Body of pancreas (tissue), 4 donors: ENCODE measurements at places on chromosomes 16 and 17.

GRCh38 chr17:57413848-57414651 lies 157.7 kb downstream of the MSI2 start:
- DNase-seq, result no peak
- no peaks in the 10 kb centered on the region for H3K36me3 ChIP-seq
- H3K27me3 ChIP-seq, result no peaks in the 10 kb centered on the region
- no peak overlapping the region for H3K4me3 ChIP-seq
- no peak overlapping the region for H3K27ac ChIP-seq

DNA sequence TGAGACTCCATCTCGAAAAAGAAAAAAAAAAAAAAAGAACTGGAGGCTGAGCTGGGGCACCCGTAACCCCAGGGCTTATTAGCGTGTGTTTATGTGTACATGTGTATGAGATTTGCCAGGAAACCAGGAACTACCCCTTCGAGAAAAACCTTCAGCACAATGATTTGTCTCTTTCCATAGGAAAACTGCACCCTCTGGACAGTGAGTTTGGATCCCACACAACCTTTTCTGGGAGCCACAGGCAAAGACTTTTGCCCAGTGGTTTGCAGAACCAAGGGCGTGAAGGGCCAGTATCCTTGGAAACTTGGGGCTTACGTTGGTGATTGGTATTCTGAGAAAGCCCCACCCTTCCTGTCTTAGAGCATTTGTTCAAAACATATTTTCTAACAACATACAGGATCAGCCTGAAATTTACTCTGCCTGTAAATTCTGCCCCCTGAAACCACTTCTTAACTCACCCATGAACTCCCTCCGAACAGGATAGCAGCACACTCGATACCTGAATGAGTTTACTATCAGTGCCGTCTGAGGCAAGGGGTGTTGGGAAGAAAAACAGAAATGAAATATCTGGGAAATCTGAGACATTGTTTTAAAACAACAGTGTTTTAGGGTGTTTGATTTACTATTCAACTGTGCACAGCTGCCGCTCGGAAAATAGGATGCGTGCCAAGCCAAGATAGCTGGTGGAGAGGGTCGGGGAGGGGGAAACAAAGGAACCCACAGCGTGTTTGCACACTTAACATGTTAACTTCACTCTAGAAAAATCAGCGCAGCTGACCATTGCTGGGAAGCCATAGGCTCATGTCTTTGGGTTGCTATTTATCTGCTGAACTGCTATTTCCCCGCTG lies 40.2 kb upstream of the MAF start:
- no peak for DNase-seq
- H3K4me1 ChIP-seq, result no peaks in the 10 kb centered on the region
- H3K27me3 ChIP-seq, result no peaks in the 10 kb centered on the region
- H3K4me3 ChIP-seq, result no peak overlapping the region
- no peak overlapping the region for H3K27ac ChIP-seq

- peak overlapping the region; percentile 77 for H3K27ac ChIP-seq
- H3K4me3 ChIP-seq, result no peak overlapping the region
- no peaks in the 10 kb centered on the region for H3K27me3 ChIP-seq
- H3K36me3 ChIP-seq, result no peaks in the 10 kb centered on the region
- no peaks in the 10 kb centered on the region for H3K4me1 ChIP-seq
Measured at GRCh38 chr17:72715906-72716572, 376.4 kb downstream of the SLC39A11 start.

DNA sequence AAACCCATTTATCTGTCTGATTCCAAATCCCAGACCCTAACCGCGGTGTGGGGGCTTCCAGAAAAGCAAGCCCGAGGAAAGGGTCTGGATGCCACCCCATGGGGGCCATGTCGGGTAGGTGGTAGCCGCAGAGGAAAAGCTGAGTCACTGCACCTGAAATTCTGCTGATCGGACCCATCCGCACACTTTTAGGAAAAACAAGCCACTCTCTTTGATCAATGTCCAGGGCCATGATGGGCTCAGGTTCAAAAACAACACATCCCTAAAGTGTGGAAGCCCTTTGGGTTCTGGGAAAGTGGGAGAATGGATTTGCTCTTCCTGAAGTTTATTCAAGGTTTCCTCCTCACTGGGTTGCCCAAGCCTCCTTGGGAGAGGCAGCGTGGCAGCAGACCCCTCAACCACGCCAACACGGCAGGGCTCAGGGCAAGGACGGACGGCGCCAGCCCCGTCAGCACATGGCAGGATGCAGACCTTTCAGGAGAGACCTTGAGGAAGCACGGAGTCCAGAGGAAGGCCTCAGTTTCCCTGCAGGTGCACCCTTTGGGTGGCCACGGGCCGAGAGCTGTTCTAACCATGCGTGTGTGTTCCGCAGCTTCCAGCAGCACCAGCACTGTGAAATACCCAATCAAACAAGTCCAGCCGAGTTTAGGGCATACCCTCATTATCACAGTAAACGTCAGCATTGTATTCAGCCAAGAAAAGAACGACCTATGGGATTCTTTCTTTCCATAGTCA lies 367.0 kb downstream of the FOXL1 start:
- no peak overlapping the region for H3K4me3 ChIP-seq
- no peaks in the 10 kb centered on the region for H3K36me3 ChIP-seq
- H3K27ac ChIP-seq, result no peak overlapping the region
- H3K4me1 ChIP-seq, result no peaks in the 10 kb centered on the region
- H3K27me3 ChIP-seq, result no peaks in the 10 kb centered on the region

GRCh38 chr16:5895976-5896375 lies 798.4 kb upstream of the EEF2KMT start:
- no peaks in the 10 kb centered on the region for H3K36me3 ChIP-seq
- no peaks in the 10 kb centered on the region for H3K4me1 ChIP-seq
- no peak overlapping the region for H3K4me3 ChIP-seq
- no peak overlapping the region for H3K27ac ChIP-seq

DNA sequence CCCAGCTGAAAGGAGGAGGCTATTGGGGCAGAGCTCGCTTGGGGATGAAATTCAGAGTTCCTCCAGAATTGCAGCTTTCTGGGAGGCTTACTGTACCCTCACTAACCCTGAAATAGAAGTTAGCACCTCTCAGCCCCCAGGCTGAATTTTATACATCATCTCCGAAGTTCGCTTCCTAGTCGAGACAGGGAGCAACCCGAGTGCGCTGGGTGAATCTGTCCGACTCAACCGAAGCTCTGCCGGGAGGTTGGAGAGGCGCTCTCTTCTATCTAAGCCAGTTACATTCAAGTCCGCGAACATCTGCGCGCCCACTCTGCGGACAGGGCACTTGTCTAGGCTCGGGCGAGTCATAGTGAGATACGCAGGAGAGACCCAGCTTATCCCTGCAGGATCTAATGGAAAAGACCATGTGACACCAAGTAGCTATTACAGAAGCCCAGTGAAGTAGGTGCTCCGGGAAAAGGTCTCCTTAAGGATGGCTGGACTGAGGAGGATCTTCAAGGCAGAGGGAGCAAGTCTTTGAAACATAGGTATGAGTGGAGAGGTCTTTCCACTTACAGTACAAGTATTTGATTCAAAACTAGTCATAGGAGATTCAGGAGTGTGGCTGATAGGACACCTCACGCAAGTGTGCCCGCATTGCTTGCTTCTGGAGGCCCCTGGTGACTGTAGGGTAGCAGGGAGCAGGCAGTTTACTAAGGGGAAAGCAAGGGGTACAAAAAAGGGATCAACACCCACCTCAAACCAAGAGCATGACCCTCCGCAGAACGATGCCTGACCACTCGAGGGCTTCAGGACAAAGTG lies 646 bp upstream of the HES7 start:
- H3K27ac ChIP-seq, result no peak overlapping the region
- no peaks in the 10 kb centered on the region for H3K36me3 ChIP-seq
- no peak for DNase-seq
- no peak overlapping the region for H3K4me3 ChIP-seq
